ENCODE measurements at places on chromosomes 1 and 21.
A peak's percentile ranks its signal among the peaks of the same experiment; 100 is the strongest.

DNA sequence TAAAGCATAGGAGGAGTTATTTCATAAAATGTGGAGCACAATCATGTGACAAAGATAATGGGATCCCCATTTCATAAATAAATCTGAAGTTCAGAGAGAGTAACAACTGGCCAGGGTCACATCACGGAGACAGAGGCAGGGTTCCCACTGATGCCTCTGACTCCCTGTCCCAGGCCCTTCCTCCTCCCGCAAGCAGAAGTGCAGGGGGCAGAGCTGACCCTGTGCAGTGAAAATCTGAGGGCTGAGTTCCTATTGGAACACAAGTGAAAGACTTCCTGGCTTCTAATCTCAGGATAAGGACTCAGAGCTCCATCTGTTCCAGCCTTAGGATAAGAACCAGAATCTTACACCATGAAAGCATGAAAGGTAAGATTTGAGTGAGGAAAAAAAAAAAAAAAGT lies 22.0 kb downstream of the SELL start:
- no peak for DNase-seq

DNA sequence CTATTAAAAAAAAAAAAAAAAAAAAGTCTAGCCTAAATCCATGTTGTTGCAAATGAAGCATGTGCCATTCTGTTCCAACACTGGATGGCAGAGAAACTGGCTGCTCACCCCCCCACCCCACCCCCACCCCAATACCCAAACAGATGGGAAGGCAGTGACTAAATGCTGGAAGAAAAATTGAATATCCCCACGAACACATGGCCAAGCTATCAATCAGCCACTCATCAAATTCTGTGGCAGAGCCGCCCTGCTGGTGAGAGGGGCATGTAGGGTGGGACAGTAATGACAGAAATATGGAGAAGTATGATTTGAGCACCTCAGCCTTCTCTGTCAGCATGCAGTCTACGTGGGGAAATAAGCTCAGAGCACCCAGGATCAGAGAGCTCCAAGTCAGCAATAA lies 34.1 kb downstream of the OPTC start:
- DNase-seq = no peak

DNA sequence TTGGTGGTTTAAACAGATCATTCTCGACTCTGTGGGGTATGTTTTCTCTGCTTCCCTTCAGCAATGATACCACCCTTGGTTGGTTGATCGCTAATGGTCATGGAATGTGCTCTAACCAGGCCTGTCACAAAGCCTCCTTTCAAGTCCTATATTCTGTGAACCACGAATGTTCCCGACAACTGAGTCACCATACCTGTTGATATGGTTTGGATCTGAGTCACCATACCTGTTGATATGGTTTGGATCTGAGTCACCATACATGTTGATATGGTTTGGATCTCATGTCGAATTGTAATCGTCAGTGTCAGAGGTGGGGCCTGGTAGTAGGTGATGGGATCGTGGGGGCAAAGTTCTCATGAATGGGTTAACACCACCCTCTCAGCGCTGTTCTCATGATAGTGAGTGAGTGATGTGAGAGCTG lies 10.2 kb upstream of the CAMK2N1 start:
- DNase-seq = no peak

- DNase-seq = no peak
These were observed 12.4 kb upstream of the TAL1 start for GRCh38 chr1:47244339-47244862.

DNA sequence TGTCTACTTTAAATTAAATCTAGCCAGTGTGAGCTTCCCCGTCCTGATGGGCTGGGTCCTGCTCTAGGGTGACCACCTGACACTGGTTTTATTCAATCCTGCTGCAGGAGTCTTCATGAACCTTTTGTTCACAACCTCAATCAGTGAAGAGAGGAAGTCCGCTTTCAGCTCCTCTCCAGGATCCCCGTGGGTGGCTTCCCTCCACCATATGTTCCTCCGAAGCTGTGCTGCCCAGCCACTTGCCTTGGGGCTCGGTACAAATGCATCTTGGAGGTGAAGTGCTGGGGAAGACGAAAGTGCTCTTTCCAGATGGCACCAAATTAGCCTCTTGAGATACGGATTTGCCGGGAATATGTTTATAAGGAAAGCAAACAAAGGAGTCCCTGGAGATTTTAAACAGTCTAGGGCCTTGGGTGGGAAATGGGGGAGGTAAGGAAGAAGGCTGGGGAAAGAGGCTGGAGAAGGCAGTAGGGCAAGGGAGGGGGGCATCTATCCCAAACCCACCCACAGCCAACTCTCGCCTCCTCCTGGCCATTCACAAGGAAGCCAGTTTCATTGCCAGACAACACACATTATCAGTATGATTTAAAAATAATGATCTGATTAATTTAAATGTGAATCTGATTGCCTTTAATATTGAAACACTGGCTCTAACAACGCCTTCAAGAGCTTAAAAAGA lies 430.8 kb downstream of the DISC1 start:
- no peak for DNase-seq

GRCh38 chr1:65372557-65372956 lies 47.9 kb upstream of the LEPR start:
- DNase-seq = no peak

- no peak for DNase-seq
These were observed 12.4 kb downstream of the RUNX1 start for GRCh38 chr21:35036465-35037383.

DNA sequence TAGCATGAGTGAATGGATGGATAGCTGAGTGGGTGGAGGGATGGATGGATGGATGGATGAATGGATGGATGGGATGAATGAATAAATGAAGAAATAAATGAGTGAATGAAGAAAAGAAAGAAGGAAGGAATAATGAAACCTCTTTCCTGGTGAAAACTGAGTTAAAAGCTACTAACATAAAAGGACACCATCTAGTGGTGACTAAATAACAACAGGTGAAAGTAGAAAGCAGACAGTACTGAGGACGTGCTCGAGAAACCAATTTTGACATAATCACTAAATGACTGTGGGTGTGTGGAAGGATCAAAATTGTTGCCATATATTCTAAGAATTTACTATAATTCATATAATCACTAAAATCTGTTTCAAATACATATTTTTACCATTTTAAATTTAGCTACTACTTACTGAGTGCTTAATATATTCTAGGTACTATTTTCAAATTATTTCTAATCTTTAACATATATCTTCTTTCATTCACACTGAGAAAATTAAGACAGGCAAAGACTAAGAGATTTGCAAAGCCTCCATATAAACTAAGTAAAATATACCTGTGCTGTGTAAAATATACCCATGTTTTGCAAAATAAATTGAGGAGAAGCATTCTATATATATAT lies 522.9 kb downstream of the LRRIQ3 start:
- DNase-seq = peak; percentile 1

GRCh38 chr1:1122981-1123480 lies 7.1 kb upstream of the C1orf159 start:
- DNase-seq = no peak

GRCh38 chr1:227043755-227044154 lies 103.7 kb downstream of the COQ8A start:
- no peak for DNase-seq

GRCh38 chr1:165456114-165456513 lies 11.2 kb upstream of the RXRG start:
- no peak for DNase-seq

DNA sequence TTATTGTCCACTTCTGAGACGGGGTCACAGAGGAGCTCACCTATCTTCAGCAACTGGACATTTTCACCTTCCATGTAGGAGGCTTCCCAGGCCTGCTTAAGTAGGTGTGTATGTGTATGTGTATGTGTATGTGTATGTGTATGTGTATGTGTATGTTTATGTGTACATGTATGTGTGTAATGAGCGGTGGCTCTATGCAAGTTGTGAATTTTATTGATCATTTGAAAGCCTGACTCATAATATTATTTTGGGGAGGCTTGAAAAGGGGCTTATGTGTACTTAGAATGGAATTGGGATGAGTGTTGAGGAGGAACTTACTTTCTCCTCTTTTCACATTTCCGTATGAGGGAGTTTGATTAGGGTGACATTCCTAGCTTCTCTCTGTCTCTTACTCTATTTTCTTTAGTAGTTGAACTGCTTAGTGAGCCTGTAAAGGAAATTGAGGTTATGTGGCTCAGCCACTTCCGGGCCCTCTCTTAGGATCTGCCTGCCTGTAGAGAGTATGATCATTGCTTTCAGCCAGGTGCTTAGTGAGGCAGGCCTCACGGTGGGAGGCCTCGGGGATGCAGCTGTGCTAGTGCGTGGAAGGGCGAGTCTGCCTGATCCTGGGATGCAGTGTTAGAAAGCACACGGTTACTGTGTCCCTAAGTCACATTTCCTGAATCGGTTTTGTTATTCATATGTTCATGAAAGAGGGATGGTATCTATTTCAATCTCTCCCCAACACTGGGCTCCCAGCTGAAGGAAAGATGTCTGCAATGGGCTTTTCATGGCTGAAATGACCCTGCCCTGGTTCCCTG lies 61.0 kb downstream of the IER5 start:
- DNase-seq = no peak

DNA sequence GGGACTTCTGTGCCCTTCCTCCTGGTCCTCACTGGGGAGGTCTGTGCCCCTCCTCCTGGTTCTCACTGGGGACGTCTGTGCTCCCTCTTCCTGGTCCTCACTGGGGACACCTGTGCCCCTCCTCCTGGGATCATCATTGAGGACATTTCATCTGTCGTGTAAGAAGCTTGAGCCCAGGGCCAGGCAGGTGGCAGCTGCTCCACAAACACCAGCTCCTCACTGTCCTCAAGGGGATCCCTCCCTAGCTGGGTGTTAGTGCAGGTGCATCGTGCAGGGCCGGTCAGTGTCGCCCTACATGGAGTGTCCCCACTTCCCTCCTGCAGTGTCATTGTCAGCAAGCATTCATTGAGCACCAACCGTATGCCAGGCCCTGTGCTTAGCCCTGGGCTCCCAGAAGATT lies 312.7 kb downstream of the PTPRU start:
- DNase-seq = no peak

- DNase-seq = no peak
These were observed 5.8 kb downstream of the ATP1B1 start for GRCh38 chr1:169112241-169112640.

GRCh38 chr21:30030416-30030815 lies 90.6 kb upstream of the GRIK1 start:
- no peak for DNase-seq

DNA sequence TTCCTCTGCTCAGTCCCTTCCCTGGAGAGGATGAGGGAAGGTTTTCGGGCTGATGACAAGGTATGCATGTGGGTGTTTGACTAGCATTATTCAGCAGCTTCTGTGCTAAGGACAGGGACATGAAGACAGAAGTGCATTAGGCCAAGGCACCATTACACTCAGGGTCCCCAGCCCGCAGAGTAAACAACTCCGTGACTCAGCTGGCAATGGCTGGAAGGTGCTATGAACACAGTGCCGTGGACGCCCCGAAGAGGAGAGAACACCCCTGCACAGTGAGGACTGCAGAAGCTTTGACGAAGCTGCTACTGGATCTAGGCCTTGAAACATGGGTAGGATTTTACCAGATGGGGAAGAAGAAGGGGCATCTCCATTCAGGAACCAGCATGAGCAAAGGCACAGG lies 13.7 kb upstream of the EPS8L3 start:
- no peak for DNase-seq

DNA sequence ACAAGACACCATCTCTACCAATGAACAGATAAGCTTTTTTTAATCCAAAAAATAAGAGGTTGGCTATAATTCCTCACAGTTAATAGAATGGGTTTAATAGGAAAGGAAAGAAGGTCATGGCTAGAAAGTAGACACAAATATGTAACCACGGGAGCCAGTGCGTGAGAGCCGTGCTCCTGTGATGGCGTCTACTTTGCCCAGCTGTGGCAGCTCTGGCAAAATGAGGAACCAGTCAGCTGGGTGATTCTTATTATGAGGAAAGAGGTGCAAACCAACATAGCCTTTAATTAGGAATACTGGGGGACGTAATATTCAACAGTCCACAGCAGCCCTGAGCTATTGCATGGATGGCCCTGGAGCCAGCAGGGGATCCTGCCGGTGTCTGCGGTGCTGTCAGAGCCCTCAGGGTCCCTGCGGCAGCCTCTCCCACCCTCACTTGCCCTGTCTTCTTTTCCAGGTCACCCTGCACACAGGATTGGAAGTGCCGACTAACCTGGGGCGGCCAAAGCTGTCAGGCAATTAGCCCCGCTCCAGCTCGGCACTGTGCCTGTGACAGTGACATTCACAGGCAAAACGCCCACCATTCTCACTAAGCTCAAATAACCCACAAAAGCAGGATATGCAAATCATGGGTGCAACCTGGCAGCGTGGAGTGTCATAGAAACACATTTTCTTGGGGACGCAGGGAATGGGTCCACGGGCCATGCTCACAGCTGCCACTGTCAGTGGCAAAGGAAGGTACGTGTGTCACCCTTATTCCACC lies 25.9 kb upstream of the GNPAT start:
- DNase-seq = no peak

- DNase-seq = no peak
These were observed 17.6 kb downstream of the ATP8B2 start for GRCh38 chr1:154342836-154343472.

DNA sequence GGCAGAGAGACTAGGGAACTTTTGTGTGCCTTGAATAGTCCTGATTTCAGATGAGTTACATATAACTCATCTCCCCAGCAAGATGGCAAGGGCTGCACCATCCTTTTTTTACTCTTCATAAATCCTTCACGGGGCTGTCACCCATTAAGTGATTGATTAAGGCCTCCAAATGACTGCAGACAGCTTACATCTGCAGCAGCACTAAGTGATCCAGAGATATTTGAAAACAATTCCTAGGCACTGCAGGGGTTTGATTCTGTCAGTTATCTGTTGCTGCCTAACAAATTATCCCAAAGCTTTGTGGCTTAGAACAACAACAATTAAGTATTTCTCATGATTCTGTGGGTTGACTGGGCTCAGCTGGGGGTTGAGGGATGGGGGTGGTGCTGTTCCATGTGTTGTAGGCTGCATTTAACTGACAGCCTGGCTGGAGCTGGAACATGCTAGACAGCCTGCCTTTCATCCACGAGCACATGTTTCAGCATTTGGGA lies 19.3 kb downstream of the TEX38 start:
- DNase-seq = no peak

DNA sequence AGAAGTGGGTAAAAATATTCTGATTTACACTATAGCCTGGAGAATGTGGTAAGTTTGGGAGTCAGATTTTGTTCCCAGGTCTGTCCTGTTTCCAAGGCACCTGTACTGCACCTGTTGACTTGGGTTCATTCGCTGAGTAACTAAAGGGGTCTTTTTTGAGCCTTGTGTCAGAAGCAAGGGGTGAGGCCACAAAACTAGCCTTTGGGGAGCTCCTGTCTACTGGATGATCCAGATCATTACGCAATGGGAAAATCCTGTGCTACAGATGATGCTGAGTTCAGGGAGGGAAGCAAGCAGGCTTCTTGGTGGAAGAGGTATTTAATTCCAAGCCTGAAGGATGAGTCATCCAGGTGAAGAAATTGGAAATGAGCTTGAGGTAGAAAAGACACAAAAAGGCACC lies 424.0 kb downstream of the MATN1 start:
- no peak for DNase-seq

GRCh38 chr1:234270093-234270492 lies 103.2 kb upstream of the COA6 start:
- DNase-seq = no peak

- DNase-seq = no peak
These were observed 45.6 kb downstream of the PBX1 start for GRCh38 chr1:164604541-164604940.

Data from HuH-7.5 (cell line).